ENCODE measurements at places on chromosomes 5 and 9.

DNA sequence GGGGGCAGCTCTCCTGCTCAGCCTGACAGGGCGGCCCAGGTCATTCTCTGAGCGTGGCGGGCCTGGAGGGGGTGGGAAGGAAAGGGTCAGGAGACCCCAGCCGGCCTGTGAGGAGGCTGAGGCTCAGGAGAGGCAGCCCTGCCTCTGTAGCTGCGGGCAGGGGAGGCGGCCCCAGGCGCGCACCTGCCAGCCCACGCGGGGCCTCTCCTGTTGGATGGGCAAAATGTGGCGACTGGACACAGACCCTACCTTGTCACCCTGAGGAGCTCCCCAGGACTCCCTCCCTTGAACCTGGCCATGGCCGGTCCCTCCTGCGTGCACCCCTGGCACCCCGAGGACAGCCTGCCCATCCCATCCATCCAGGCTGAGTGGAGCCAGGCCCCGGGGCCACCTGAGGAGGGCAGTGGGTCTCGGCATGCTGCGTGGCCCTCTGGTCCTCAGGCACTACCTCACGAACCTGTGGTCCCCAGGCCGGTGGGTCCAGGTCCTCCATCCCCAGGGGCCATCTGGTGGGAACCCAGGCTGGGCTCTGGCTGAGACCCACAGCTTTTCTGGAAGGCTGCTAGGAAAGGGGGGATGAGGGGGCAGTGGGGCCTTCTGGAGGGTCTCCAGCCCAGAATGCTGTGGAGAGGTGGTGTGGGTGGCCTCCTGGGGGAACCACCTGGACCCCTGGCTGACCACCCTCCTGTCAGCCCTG is 15.1 kb upstream of the NRARP start:
- DNase-seq = no peak

DNA sequence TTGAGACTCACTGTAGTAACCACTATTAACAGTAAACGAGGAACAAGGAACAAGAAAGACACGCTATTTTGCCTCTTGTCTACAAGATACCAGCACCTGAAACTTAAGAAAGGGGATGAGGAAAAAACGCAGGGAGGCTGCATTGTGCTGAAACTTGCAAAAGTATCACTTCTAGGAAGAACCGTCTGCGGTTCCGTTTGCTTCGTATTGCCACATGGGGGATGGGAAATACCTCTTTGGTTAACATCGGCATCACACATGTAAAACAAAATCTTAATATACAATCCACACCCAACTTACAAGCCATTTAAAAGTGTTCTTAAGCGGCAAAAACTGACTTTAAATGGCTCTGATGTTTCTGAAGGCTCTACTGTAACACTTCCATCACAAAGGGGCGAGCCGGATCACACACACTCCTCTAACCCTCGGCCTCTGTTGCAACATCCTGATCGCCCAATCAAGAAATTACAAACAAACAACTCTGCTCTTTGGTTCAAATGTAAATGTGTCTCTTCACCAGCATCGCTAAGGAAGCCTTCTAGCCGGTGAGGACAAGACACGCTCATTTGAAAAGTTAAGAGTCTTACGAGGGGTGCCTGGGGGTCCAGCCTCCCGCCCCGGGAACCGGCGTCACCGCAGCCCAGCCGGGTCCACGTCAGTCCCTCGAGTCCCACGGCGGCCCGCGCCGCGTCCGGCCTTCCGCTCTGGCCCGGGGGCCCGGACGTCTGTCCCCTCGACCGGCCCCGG is 621 bp downstream of the SEC16A start:
- DNase-seq = no peak

DNA sequence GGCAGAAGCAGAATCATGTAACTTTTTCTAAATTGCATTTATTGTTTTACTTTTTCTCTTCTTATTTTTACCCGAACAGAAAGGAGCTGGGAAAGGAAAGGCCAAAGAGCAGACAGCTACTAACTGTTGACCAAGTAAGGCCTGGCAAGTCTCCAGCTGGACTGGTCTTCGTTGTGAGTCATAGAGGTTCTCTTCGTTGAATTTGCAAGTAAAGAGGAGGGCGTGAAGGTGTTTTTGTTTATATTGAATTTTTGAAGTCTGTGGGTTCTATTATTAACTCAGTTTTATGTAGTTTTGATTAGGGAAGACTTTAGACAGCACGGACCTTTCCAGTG is 416.5 kb upstream of the CCNH start:
- DNase-seq = no peak

DNA sequence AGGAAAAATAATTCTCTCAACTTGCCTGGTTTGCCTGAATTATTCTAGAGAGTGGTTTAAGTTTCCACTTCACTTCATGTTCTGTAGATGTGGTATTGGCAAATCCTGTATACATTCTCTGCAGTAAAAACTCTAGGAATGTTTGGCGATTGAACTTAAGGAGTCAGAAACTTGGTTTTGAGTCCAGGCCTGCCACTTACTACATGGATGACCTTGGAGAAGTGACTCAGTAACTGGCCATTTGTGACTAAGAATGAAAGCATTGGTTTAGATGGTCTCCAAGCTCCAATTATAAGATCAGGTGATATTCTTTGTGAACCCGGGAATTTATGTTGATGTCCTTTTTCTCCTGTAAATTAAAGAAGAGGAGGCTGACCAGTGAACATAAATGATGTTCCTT is 233.8 kb downstream of the GAS1 start:
- DNase-seq = no peak

DNA sequence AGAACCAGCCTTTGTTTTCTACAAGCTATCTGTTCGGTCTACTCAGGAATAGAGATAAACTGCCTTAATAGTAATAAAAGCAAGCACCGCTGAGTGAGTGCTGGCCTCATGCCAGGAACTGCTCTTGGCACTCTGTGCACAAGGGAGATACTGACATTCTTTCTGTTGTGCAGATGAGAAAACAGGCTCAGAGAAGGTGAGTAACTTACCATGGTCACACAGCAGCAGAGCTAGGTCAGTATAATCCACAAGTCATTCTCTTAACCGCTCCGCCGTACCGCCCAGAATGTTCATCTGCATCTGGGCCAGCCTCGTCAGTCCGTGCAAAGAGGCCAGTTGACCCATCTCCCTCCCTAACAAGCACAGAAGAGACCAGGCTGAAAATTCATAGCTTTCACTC is 27.4 kb downstream of the QRFP start:
- no peak for DNase-seq

DNA sequence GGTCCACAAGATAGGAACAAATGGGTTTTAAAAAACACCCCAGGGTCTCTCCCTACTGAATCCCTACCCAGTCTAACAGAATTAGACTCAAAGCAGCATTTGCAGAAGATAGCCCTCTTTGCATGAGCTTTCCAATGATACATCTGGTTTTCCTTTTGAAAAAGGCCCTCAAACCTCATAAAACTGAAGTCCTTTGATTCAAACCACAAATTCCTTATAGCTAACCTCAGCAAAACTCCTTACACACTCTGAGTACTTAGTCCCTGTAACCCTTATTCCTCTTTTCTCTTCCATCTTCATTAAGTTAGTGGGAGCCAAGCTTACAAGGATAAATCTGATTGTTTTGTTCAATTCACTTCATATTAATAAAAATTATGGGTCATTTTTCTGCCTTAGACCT is 90.5 kb upstream of the TNC start:
- no peak for DNase-seq

GRCh38 chr5:160384681-160385080 is 14.3 kb upstream of the C1QTNF2 start:
- DNase-seq = no peak
